Kidney (tissue), 22 donors: ENCODE measurements at places on chromosomes 2 and 18. TPM values are rescaled to one million over a fixed set of nuclear protein-coding genes. Genes with fewer than 3 reads are reported as not detected.
A peak's percentile ranks its signal among the peaks of the same experiment; 100 is the strongest.

The ADD2 gene
- total RNA-seq = 2.9 TPM

DNA sequence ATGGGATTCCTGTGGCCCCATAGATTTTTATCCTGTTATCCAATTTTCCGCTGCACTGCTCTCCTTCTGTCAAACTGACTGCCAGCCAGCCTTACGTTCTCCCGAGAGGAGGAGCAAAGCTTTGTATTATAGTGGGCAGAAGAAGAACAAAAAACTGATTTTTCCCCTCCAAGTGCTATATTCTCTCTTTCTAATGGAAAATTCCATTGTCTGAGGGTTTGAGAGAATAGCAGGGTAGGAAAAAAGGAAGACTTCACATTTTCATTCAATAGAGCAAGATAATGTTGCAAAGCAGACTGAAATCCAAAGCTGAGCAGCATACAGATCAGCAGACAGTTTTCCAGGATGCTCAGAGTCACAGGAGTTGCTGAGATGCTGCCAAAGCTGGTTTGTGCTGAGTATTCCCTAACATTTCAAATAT, 238.0 kb downstream of the UBE2E3 start:
- H3K27ac ChIP-seq = no peak overlapping the region
- H3K36me3 ChIP-seq = no peaks in the 10 kb centered on the region
- no peaks in the 10 kb centered on the region for H3K27me3 ChIP-seq
- H3K4me3 ChIP-seq = no peak overlapping the region
- no peak for DNase-seq

DNA sequence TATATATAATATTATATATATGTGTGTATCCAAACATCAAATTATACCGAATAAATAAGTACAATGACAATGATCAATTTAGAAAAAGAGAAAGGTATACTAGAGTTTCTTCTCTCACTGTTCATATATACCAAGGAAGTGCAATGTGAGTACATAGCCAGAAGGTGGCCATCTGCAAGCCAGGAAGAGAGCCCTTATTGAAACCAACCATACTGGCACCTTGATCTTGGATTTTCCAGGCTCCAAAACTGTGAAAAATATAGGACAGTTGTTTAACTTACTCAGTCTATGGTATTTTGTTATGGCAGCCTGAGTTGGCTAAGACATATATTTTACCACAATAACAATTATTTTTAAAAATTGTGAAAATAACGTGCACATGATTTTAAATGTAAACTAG, 1490.2 kb upstream of the SLC39A10 start:
- no peaks in the 10 kb centered on the region for H3K27me3 ChIP-seq
- no peaks in the 10 kb centered on the region for H3K36me3 ChIP-seq
- no peak overlapping the region for H3K4me3 ChIP-seq

The GPN1 gene
- 28.1 TPM for total RNA-seq

GRCh38 chr2:44774826-44775492, 166.5 kb upstream of the SIX3 start:
- no peak overlapping the region for H3K27ac ChIP-seq
- H3K4me1 ChIP-seq = no peaks in the 10 kb centered on the region
- no peak overlapping the region for H3K4me3 ChIP-seq

DNA sequence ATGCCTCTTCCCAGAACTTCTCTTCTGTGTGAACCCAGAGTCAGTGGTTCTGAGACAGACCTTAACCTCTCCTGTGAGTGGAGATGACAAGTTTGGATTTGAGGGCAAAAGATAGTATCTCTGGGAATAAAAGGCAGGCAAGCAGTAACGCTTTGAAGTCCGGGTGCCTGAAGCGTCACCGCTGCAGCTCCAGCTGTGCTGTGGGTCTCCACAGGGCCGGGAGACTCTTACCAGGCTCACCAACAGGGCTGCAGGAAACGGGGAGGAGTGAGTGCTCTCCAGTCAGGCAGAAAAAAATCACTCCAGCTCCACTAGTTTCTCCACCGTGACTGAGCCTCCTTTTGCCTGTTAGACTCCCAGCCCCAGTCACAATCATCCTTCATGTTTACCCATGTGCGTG, 79.7 kb upstream of the MAP4K4 start:
- H3K4me1 ChIP-seq = no peaks in the 10 kb centered on the region
- no peak overlapping the region for H3K27ac ChIP-seq
- H3K4me3 ChIP-seq = no peak overlapping the region
- peak; percentile 70 for DNase-seq

DNA sequence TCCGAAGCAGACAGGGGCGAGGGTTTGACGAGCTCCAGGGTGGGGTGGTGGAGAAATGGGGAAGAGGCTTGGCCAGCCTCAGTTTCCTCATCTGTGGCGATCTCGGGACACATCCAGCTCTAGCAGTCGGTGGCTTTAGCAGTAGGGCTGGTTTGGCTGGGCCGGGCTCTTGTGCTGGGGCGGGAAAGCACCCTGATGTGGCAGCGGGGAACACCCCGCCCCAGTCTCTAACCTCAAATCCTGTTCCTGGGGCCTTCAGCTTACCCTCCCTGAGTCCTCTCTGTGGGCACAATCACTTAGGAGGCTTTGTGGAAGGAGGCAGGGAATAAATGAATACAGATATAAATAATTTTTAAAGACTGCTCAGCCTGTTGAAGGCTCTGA, 26.5 kb upstream of the MCFD2 start:
- DNase-seq = peak; percentile 77
- peaks cover 11% of the 10 kb centered on the region for H3K4me1 ChIP-seq
- H3K27ac ChIP-seq = peak overlapping the region; percentile 39
- H3K4me3 ChIP-seq = peak overlapping the region; percentile 91

- H3K4me3 ChIP-seq = no peak overlapping the region
- no peak overlapping the region for H3K27ac ChIP-seq
- H3K36me3 ChIP-seq = no peaks in the 10 kb centered on the region
- DNase-seq = no peak
- peaks cover 10% of the 10 kb centered on the region for H3K4me1 ChIP-seq
Observed at GRCh38 chr2:190357600-190357999, 14.2 kb downstream of the INPP1 start.

The LIMS4 gene
- total RNA-seq = 2.9 TPM

The NOSTRIN gene
- 50.2 TPM for total RNA-seq

DNA sequence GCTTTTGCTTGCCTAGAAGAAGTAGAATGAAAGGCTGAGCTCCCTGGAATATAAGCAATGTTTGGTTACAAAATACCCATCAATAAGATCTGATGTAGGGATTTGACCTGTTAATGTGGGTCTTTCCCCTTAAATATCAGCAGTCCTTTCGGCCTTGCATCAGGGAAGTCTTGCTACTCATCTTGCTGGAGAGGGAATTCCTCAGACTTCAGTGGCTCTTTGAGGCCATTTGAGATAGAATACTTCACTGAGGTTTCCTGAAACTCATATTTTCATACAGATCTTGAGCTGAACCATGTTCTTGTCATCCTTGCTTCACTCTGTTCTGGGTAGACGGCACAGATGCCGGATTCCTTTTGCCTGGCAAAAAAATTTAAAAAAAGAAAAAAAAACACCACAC, 3.9 kb downstream of the TWIST2 start:
- H3K4me3 ChIP-seq = no peak overlapping the region
- H3K36me3 ChIP-seq = no peaks in the 10 kb centered on the region
- H3K4me1 ChIP-seq = no peaks in the 10 kb centered on the region
- H3K27me3 ChIP-seq = peaks cover 9% of the 10 kb centered on the region

DNA sequence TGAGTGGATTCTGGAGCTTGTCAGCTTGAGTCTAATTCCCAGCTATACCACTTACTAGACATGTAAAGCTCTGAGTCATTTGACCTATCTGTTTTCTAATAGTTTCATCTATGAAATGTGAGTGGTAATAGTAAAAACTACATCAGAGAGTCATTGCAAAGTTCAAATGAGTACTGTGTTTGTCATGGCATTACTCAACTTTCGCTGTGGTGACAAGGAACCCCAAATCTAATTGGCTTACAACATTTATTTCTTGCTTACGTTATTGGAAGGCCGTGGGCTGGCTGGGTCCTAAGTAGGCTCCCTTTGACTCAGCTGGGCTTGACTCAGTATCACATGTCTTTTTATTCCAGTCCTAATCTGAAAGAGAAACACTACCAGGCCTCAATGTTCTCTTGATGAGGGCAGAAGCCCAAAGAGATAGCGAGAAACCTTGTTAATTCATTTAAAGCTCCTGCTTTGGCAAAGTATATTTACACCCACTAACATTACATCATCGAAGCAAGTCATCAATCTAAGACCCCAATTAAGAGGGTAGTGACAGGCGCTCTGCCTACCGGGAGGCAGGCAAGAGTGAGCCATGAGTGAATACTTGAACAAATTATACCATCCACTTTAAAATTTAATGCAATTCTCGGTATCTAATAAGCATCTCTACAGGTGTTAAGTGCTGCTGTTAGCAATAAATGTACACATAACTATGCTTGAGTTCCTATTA, 431.8 kb upstream of the SPHKAP start:
- no peak overlapping the region for H3K4me3 ChIP-seq
- no peaks in the 10 kb centered on the region for H3K27me3 ChIP-seq
- H3K36me3 ChIP-seq = no peaks in the 10 kb centered on the region
- DNase-seq = no peak

DNA sequence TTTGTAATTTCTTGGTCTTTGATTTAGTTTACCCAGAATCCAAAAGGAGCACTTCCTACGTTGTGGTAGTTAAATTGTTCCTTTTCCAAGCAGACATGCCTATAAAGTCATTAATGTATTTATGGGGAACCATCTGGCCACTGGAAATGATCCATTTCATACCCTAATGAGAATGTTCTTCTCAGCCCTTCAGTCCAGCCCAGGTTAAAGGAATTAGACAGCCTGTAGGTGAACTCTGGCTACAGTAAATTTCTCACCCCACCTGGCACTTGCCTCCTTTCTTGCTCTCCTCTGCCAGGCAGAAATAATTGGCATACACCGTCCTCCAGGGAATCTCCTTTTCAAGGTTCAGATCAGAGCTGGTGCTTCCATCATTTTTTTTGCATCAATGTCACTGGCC, 121.1 kb downstream of the SETBP1 start:
- H3K36me3 ChIP-seq = peaks cover 2% of the 10 kb centered on the region
- DNase-seq = no peak
- no peaks in the 10 kb centered on the region for H3K27me3 ChIP-seq
- peaks cover 57% of the 10 kb centered on the region for H3K4me1 ChIP-seq

The CFAP65 gene
- total RNA-seq = 2.0 TPM

- no peaks in the 10 kb centered on the region for H3K4me1 ChIP-seq
- H3K27ac ChIP-seq = no peak overlapping the region
- no peak for DNase-seq
Observed at GRCh38 chr2:6824962-6825361, 40.7 kb downstream of the CMPK2 start.

- DNase-seq = no peak
- no peaks in the 10 kb centered on the region for H3K27me3 ChIP-seq
- H3K4me1 ChIP-seq = no peaks in the 10 kb centered on the region
- no peak overlapping the region for H3K27ac ChIP-seq
Observed at GRCh38 chr2:40101131-40101575, 322.1 kb upstream of the THUMPD2 start.

GRCh38 chr18:58860747-58861231, 3.9 kb upstream of the ZNF532 start:
- no peaks in the 10 kb centered on the region for H3K27me3 ChIP-seq
- peaks cover 13% of the 10 kb centered on the region for H3K4me1 ChIP-seq
- no peak overlapping the region for H3K4me3 ChIP-seq
- no peak overlapping the region for H3K27ac ChIP-seq
- DNase-seq = peak; percentile 34

- DNase-seq = peak; percentile 38
- peaks cover 15% of the 10 kb centered on the region for H3K27me3 ChIP-seq
- H3K36me3 ChIP-seq = no peaks in the 10 kb centered on the region
Observed at GRCh38 chr18:46756559-46757201, at the start of gene ST8SIA5. Gene ST8SIA5 (minus strand): TSS chr18:46757053. CDS start chr18:46756508, 545 bp downstream.

The FBXO15 gene
- total RNA-seq = 3.5 TPM
